ENCODE measurements at places on chromosomes 16 and 17. TPM values are rescaled to one million over a fixed set of nuclear protein-coding genes. Genes with fewer than 3 reads are reported as not detected.
A peak's percentile ranks its signal among the peaks of the same experiment; 100 is the strongest.

DNA sequence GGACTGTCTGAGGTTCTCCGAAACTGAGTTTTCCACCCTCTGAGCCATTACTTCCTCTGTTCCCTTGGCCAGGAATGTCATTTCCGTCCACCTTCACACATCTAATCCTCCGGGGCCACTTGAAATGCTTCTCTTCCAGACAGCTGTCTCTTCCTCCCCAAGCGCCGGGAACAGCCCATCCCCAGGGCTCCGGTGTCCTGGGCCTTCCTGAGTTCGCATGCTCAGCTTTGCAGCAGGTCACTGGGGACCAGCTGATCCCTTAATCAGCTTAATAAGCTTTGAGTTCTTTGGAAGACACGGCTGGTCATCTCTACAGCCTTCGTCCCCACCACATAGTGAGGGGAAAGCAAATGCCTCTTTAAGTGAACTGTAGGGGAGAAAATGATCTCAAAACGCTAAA, 123.4 kb downstream of the DYNLRB2 start:
- H3K4me1 ChIP-seq: peaks cover 24% of the 10 kb centered on the region
- H3K27me3 ChIP-seq: no peaks in the 10 kb centered on the region
- DNase-seq: no peak
- H3K36me3 ChIP-seq: peaks cover 48% of the 10 kb centered on the region

- H3K27me3 ChIP-seq: peaks cover 11% of the 10 kb centered on the region
- no peak overlapping the region for H3K4me3 ChIP-seq
- H3K4me1 ChIP-seq: peaks cover 14% of the 10 kb centered on the region
- DNase-seq: peak; percentile 22
- no peaks in the 10 kb centered on the region for H3K36me3 ChIP-seq
- H3K27ac ChIP-seq: no peak overlapping the region
Measured at GRCh38 chr17:57009737-57010445, 32.0 kb downstream of the SCPEP1 start.

ZG16B gene
- 11.7 TPM for total RNA-seq

DNA sequence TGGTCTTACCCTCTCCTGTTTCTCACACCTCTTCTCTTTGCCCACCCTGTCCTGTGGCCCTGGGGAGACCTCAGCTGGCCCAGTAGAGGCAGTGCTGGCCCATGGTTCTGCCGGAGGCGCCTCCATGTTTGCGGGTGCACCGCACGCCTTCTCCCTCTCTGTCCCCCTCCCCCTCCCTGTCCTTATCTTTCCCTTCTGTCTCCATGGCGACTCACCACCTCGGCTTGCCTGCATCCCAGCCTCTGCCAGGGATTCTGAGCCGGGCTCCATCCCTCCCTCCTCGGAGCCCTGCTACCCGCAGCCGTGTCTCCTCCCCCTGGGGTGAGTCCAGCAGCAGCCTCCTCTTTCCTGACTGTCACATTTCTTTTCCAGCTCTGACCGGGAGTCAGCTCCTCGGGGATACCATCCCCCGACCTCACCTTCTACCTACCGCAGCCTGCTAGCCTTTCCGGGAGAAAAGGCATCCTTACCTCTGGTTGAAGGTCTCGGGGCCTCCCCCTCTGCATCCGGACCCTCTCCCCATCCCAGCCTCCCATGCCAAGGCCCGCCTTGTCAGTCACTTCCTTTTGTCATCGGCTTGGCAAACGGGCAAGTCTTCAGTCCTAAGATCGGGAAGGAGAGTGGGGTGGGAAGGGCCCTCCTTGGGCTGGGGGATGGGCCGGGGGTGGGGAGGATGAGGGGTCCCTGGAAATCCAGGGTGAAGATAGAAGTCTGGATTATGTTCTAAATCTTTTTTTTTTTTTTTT, at the start of gene RNF112:
TSS of gene RNF112 (plus strand) at position 358 of the 746 bp plus-strand sequence. CDS start at position 535, 177 bp downstream.
- no peaks in the 10 kb centered on the region for H3K36me3 ChIP-seq
- no peak within 1 kb of the TSS for H3K4me3 ChIP-seq
- H3K4me1 ChIP-seq: no peaks in the 10 kb centered on the region
- H3K27ac ChIP-seq: no peak within 1 kb of the TSS
- no peak for DNase-seq

ZNF267 gene
- total RNA-seq: 93.9 TPM

GRCh38 chr16:12113523-12114345, 137.2 kb downstream of the SNX29 start:
- H3K27ac ChIP-seq: no peak overlapping the region
- DNase-seq: no peak
- no peaks in the 10 kb centered on the region for H3K27me3 ChIP-seq
- no peaks in the 10 kb centered on the region for H3K36me3 ChIP-seq
- no peaks in the 10 kb centered on the region for H3K4me1 ChIP-seq
- no peak overlapping the region for H3K4me3 ChIP-seq
